ENCODE measurements at places on chromosomes 16 and 17. TPM values are rescaled to one million over a fixed set of nuclear protein-coding genes. Genes with fewer than 3 reads are reported as not detected.
A peak's percentile ranks its signal among the peaks of the same experiment; 100 is the strongest.

The KRT9 gene
- not detected for total RNA-seq

DNA sequence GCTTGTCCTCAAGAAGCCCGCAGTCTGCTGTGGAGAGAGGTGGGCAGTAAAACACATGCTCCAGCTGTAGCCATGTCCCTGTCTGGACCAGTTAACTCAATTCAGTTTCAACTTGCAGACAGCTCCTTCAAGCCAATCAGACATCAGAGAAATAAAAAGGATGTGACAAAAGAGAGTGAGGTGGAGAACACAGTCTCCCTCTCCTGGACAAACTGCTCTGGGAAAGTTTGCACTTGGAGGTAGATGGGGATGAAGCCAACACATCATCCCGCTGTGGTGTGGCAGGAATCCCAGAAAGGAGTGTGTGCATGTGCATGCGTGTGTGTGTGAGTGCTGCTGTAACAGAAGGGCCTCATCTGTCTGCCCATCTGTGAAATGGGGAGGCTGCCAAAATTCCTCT is 358.6 kb upstream of the ASIC2 start:
- DNase-seq, result no peak

The TEN1 gene
- 12.7 TPM for total RNA-seq

The B9D1 gene
- 9.8 TPM for total RNA-seq

The EPN3 gene
- not detected for total RNA-seq

DNA sequence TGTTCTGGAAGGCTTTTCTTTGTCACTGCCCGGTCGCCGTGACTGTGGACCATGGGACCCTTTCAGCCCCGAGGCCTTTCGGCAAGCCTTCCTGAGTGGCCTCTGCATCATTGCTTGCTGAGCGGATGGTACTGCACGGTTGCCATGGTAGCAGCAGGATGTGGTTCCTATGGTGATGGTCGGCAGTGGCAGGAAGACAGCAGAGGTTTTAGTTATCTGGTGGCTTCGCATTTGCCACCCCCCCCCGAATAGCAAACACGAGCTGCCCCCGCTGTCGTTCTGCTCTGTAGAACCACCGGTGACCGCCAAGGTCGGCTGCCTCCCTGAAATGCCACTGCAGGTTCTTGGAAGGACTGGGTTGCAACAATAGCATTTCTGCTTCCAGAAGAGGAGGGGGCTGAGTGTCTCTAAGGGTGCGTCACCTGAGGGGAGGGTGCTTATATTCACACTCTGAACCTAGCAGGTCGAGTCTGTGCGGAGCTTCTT is 76.6 kb downstream of the CMIP start:
- peak; percentile 82 for DNase-seq

DNA sequence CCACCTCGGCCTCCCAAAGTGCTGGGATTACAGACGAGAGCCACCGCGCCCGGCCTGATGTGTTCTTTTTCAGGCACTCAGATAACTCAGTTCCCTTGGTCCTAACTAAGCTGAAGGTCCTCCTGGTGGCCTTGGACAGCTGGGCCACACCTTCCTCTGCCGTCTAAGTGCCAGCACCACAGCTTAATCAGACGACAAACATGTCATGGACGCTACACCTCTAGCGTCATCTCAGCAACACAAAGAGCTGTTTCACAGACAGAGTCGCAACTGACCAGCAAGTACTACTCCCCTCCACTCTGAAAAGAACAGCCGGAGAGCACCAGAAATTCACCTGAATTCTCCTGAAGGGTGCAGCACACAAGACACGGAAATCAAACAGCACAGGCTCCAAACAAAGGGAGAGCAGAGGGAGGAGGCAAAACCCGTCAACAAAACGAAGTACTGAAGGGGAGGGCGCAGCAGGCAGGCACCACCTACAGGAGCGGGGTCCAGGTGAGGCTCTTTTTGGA is 4.4 kb downstream of the TRAP1 start:
- DNase-seq, result no peak

DNA sequence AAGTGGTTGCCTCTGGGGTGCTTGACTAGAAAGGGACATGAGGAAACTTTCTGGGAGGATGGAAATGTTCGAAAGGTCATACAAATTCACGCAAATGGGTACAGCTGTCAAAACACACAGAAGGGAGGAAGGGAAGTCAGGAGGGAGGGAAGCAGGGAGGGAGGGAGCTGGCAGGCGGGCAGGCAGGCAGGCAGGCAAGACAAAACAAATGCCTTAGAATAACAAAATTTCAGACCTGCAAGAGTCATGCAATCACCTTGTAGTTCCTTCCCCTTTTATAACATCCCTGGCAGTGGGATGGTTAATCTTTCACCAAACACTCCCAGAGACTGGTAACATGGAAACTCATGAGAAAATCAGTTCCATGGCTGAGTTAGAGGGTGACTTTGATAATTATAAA is 189.2 kb downstream of the STX8 start:
- DNase-seq, result no peak

The CA5A gene
- total RNA-seq, result not detected

- peak; percentile 72 for DNase-seq
Observed at GRCh38 chr17:77906377-77906871, 52.1 kb upstream of the TNRC6C start.

GRCh38 chr16:875182-876040 is 74.9 kb upstream of the GNG13 start:
- DNase-seq, result no peak

The PRR14 gene
- 38.5 TPM for total RNA-seq

The FOXL1 gene
- total RNA-seq, result 8.9 TPM

GRCh38 chr17:49489348-49489747 is 5.7 kb upstream of the NGFR start:
- no peak for DNase-seq

The FZD2 gene
- 10.4 TPM for total RNA-seq

DNA sequence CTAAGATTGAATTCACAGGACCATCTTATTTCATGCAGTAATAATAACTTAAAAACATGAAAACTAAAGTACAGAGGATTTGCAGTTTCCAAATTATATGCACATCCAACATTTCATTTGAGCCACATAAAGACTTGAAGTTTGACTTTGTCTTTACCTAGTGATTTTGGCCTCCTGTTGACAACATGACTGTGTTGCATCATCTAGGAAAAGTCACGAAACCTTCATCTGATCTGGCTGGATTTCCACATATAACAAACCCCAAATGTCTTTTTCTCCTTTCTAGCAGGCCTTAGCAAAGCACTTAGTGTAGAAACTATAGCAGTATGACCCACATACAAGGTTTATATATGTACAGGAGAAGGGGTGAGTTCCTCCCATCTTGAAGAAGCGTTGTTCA is 406.5 kb upstream of the CDH5 start:
- no peak for DNase-seq

The TTYH2 gene
- total RNA-seq, result 5.5 TPM

DNA sequence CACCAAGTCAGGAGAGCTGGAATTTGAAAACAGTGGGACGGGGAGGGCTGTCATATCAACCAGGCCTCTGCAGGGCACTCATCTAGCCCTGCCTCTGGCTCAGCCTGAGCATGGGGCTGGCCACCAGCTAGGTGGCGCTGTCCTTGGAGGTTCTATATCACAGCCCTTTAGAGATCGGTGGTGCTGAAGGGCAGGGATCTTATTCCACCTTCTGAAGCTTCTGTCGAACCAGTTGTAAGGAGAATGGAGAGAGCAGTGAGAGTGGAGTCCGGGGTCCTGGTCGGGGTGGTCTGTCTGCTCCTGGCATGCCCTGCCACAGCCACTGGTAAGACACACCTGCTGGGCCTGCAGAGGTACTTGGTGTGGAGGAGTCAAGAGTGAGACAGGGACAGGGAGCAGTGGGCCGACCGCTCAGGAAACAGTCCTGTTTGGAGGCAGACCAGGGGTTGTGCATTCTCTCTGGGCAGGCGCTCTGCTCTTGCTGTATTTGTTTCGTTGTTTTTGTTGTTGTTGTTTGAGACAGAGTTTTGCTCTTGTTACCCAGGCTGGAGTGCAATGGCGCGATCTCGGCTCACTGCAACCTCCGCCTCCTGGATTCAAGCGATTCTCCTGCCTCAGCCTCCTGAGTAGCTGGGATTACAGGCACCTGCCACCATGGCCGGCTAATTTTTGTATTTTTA is at the start of gene CES3:
Gene CES3, plus strand, starts transcription at position 202 of the 680 bp plus-strand sequence. Its CDS starts 42 bp downstream, at position 244.
- DNase-seq, result no peak

Measured in posterior vena cava (tissue), 2 donors.